Dorsolateral prefrontal cortex (tissue), 122 donors: ENCODE measurements at places on chromosomes 3 and 15.

DNA sequence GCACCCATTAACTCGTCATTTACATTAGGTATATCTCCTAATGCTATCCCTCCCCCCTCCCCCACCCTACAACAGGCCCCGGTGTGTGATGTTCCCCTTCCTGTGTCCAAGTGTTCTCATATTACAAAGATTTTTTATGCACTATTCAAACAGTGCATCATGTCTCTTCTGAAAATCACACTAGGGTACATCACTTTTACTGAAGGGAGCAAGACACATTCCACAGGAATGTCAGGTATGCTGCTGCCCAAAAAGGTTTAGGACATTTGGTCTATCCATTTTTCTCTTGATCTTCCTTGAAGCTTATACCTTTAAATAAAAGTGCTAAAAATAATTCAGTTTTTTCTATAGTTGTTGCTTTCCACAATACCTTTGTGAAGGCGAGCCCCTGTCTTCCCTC, 9.2 kb upstream of the EPHA3 start:
- no peak for DNase-seq

DNA sequence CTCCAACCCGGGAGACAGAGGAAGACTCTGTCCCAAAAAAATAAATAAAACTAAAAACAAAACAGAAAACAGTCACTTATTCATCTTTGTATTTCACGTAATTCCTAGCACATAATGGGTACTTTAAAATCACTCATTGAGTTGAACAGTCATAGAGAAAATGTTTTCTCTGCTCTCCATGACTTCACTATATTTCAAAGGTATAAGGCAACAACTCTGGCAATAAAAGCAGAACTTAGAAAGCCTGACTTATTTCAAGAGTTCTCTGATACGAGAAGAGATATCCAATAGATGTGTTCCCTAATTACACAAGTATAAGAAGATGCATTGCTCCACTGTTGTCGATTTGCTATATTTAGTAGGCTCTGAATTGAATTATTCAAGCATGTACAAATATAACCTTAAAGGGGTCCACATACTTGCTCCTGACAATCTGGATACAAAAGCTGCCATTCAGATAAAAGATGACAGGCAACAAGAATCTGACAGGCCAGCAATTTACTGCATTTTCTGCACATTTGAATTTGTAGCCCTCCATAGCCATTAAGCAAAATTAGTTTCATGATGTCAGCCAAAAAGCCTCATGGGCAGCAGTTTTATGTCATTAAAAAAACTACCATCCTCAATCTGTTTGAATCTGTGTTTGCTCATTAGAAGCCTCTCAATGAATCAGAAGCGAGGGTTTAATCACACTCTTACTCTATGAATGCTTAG, 47.9 kb downstream of the PEAK1 start:
- DNase-seq = no peak

- DNase-seq = peak; percentile 24
Observed at GRCh38 chr15:90036806-90037510, 35.8 kb downstream of the ZNF710 start.

- DNase-seq = no peak
Observed at GRCh38 chr3:196513697-196514349, 1.3 kb downstream of the SMCO1 start.

- no peak for DNase-seq
Observed at GRCh38 chr3:11391174-11391879, 119.1 kb downstream of the ATG7 start.

DNA sequence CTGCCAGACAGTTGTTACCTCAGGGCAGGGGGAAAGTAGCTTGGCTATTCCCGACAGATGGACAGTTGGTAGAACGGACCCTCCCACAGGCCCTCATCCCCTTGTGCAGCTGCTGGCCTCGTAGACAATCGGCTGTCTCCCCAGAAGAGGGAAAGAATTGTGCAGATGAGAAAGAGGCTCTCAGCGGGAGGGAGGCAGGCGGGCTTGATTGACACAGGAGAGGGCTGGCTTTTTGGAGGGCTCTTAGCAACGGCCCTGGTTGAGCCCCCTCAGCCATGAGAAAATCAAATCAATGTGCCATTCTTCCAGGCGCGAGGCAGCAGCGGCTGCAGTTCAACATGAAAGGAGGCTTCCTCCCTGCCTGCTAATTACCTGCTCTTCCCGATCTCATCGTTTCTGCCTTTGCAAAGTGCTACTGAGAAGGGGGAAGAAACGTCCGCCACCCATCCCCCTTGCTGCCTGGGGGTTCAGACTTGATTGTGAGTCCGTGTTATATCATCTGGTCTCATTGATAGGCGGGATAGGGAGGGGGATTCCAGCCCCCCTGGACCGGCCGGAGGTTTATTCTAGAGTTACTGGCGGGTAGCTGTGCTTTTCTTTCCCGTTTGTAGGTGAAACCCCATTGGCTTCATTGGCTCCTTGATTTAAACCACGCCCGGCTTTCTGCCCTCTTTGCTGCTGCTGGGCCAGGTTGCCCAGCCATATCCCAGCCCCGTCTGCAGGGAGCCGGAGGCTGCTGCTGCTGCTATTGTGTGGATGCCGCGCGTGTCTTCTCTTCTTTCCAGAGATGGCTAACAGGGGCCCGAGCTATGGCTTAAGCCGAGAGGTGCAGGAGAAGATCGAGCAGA, at the start of gene TAGLN3:
TSS of gene TAGLN3 (plus strand) at position 287 of the 848 bp plus-strand sequence. CDS start at position 788, 501 bp downstream.
- DNase-seq = peak; percentile 54

DNA sequence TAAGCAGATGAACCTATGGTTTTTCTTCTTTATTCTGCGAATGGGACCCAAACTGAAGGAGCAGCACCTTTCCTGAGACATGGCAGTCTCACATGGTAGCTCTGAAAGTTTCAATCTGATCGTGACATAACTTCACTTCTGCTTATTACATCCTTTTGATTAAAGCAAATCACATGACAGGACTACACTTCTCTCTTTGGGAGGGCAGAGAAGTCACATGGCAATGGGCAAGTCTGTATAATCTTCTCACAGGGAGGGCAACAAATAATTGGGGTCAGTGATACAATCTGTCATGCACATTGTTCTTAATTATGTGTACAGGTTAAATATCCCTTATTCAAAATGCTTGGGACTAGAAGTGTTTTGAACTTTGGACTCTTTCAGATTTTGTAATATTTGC, 21.6 kb downstream of the NCBP2 start:
- DNase-seq = no peak

DNA sequence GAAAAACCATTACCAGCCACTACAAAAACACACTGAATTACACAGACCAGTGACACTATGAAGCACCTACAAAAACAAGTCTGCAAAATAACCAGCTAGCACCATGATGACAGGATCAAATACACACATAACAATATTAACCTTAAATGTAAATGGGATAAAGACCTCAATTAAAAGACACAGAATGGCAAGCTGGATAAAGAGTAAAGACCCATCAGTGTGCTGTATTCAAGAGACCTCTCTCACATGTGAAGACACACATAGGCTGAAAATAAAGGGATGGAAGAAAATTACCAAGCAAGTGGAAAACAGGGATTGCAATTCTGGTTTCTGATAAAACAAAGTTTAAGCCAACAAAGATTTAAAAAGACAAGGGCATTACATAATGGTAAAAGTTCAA, 482.7 kb upstream of the MCTP2 start:
- no peak for DNase-seq

DNA sequence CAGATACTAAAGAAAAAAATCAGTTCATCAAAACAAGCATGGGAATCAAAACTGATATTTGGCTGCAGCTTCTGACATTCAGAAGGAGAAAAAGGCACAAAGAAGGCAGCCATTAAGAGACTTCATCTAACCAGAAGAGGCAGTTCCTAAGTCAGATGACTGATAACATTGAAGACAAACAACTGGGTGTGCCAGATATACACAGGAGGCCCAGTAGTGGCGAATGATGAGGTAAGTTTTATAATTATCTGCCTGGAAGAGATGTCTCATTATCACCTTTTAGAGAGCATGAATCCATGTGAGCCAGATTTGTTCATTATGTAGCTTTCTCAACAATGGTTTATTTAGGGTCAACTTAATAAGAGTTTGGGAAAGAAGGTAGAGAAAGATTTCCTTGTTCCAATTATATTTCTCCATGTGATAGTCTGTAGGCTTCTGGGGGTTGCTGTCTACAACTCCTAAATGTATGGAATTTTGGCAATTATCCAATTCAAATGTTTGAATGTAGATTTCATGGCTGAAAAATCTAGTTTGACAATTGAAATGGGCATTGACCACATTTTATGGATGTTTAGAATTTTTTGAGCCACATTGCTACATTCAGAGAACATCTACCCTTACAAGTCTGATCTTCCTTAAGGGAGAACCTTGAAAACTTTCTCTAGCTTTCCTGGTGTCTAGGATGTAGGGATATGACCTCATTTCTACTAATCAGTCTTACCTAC, 50.4 kb upstream of the RASGRF1 start:
- DNase-seq = no peak

- no peak for DNase-seq
Observed at GRCh38 chr15:70154718-70155347, 57.1 kb upstream of the TLE3 start.

DNA sequence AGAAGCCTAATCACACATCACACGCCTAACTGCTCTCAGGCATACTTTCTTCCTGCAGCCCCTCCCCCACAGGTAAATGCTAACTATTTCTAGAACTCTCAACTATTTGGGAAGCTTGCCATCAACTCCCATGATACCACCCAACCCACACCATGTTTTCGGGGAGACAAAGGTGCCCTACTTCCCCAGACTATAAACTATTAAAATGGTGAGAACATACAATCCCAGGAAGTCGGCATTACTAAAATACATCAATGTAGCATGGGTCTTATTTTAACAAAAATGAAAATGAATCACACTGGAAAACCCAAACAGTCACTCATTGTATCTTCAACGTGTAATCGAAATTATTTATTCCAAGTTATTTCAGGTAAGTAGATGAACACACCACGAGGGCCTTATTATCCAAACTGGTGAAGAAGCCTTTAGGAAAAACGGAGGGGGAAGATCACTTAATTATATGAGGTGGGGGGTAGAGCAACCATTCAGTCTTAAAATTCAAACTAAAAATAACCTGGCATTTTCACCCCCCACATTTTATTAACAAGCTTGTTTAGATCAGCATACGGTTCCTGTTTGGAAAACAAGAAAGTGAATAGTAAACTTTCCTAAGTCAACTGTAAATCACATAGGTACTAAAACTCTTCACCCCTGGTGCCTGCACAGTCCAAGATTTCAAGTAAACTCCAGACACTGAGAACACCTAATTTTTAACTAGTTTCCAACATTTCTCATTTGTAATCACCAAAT, 1.9 kb downstream of the TBL1XR1 start:
- DNase-seq = no peak

DNA sequence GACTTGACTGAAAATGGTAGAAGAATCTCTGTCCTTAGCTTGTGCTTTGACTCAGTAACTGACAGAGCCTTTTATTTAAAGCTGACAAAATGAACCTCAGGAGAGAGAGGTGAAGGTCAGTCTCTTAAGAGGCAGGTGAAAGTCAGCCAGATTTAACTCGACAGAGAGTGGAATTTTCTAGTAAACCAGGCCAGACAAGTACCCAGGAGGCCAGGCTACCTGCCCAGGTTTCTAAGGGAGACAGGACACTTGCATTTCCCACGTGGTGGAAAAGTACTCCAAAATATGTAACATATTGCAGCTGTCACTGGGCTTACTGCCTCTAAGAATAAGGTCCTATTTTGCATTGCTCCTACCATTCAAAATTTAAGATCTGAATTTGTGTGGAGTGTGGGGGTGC, 167.9 kb downstream of the FMN1 start:
- no peak for DNase-seq

GRCh38 chr15:68504681-68505170, 72.8 kb upstream of the ITGA11 start:
- DNase-seq = no peak

DNA sequence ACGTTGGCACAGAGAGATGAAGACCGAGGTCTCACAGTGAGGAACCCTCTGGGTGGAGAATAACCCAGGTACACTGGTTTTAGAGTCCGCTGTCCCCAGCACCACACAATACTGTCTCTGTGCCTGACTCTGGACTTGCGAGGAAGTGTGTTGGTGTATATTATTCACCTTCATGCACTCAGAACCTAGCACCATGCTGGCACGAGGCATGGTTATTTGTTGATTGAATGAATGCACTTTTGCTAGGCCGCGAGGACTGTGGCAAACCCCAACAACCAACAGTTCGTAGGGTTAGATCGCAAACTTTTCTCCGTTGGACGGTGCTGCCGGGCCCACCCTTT, 484 bp upstream of the C3orf52 start:
- no peak for DNase-seq

DNA sequence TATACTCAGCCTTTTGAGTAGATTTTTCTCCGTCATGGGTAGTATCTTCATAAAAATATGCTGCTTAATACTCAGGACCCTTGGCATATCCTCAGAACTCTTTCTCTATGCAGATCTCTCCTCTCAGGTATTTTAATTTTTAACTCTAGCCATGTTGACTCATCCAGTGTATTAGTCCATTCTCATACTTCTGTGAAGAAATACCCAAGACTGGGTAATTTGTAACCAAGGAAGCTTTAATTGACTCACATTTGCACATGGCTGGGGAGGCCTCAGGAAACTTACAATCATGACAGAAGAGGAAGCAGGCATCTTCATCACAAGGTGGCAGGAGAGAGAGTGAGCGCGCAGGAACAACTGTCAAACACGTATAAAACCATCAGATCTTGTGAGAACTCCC, 129.3 kb upstream of the CD96 start:
- no peak for DNase-seq

DNA sequence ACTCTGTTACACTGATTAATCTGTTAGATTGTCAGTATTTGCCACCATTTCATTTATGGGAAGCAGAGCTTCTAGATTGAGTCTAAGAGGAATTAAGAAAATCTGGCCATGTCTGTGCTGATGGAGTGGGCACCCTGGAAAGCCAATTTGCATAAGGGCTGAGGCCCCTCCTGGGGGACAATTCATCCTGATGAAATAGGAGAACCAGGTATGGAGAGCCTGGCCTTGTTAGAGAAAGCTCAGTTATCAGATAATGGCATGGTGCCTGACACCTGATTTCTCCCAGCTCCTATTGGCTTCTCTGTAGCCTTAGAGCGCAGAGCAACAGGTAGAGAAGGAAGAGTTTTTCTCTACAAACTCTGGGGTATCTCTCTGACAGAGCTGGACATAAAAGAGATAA, 114.2 kb downstream of the EBLN2 start:
- no peak for DNase-seq

DNA sequence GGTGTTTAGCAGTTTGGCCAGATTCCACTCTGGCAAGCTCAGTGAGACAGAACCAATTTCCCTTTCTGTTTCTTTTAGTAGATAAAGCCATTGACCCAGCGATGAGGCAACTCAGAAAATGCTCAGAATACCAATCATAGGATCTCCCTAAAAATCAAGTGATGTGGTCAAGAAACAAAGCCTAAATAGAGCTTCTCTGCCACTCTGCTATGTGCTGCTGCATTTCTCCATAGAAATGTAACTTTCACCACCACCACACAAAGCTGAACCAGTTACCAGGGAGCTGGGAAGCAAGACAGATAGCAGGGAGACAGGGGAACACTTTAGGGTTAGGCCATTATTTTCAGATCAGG, 109.8 kb downstream of the RPL22L1 start:
- no peak for DNase-seq

- no peak for DNase-seq
Observed at GRCh38 chr15:85702321-85703101, 92.2 kb downstream of the KLHL25 start.
